ENCODE measurements at places on chromosomes 7 and 10.

DNA sequence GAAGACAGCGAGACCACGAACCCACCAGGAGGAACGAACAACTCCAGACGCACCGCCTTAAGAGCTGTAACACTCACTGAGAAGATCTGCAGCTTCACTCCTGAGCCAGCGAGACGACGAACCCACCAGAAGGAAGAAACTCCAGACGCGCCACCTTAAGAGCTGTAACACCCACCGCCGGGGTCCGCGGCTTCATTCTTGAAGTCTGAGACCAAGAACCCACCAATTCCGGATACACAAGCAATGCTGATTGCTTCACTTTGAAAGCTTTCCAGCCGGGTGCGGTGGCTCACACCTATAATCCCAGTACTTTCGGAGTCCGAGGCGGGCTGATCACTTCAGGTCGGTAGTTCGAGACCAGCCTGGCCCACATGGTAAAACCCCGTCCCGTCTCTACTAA, 177.2 kb upstream of the MYO3A start:
- no peak for DNase-seq

- no peak for DNase-seq
Measured at GRCh38 chr7:21580073-21580521, 37.3 kb downstream of the DNAH11 start.

- DNase-seq = no peak
Measured at GRCh38 chr7:41698114-41698513, 4.8 kb downstream of the INHBA start.

- DNase-seq = no peak
Measured at GRCh38 chr7:49669285-49669684, 104.2 kb upstream of the VWC2 start.

DNA sequence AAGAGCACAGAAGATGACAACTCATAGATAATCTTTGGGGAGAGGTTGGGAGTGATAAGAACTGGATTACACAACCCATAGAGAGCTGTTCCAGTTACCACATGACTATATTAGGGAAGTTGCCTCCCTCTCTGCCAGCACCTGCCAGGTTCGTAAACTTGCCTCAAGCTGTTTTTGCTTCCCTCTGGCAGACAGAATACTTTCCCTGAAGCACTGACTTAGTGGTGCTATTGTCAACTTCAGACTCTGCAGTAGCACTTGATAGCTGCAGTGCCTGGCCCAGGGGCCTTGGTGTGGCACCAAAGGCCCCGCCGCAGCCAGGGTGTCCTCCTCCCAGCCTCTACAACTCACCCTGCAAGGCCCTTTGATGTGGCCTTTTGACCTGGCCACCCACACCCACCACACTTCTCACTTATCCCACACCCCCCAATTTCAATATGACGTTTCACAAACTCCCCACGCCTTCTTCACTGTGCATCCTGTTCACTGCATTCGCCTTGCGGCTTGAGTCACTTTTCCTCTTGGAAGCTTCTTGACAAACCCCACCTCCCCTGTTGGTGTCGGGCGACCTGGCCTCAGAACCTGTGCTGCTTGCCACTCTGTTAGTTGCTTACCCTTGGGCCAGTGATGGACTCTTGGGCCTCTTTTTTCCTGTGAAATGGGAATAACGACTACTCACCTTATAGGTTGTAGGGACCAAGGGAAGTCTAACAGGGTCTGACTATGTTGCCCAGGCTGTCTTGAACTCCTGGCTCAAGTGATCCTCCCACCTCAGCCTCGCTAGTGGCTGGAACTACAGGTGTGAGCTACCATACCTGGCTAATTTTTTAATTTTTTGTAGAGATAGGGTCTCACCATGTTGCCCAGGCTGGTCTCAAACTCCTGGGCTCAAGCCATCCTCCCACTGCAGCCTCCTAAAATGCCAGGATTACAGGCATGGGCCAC, 50.2 kb upstream of the PODXL start:
- peak; percentile 74 for DNase-seq

DNA sequence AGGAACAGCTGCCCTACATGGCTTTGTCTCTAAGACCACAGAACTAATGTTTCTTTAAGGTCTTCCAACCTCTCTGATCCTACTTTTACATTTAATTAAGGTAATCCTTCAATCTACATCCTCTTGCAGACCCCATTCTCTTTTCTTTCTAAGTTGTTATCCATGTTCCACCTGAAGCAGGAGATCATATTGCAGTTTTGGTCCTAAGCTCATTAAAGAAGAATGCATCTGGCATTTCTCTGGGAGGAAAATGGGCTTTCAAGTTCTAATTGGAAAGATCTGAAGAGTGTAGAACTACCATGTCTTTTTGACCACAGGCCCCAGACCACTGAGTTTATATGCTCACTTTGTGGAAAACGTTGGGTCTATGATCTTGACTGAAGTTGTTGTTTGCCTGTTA, 111.2 kb downstream of the SEM1 start:
- no peak for DNase-seq

DNA sequence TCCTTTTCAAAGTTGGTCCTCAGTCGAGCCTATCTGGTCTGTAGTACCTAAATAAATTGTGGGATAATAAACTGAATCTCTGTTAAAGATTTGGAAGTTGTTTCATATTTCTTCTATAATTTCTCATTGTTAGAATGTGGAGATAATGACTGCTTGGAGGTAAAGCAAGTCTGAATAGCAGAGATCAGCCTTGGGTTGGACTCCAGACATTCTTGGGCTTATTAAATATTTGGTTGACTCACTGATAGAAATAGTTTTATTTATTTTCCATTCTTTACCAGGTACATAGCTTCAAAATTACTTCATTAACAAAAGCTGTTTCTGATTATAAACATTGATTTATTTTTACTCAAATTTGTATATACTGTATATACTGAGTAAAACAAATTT, 34.3 kb downstream of the TPST1 start:
- no peak for DNase-seq

Measured in vagina (tissue), 2 donors.